ENCODE measurements at places on chromosomes 7 and 10. TPM values are rescaled to one million over a fixed set of nuclear protein-coding genes. Genes with fewer than 3 reads are reported as not detected.

The FGL2 gene
- 1.7 TPM for total RNA-seq

The MSMB gene
- total RNA-seq, result not detected

The SORCS1 gene
- not detected for total RNA-seq

The ATP6V0E2 gene
- 46.7 TPM for total RNA-seq

GRCh38 chr10:47152861-47153349 is 147.1 kb upstream of the GDF10 start:
- no peak for DNase-seq

Data from activated CD4-positive, alpha-beta T cell treated with anti-CD3 and anti-CD28 coated beads, Interleukin-2, amount 10 ng/mL, durations not matched to agents 24 days and 14 days (primary cell).